ENCODE measurements at places on chromosomes 3 and 15.

GRCh38 chr15:70962084-70962483, 69.5 kb downstream of the LRRC49 start:
- DNase-seq, result no peak

- no peak for DNase-seq
Observed at GRCh38 chr3:14879211-14879874, 60.6 kb downstream of the FGD5 start.

GRCh38 chr15:58264053-58264971, 126.1 kb downstream of the AQP9 start:
- DNase-seq, result no peak

DNA sequence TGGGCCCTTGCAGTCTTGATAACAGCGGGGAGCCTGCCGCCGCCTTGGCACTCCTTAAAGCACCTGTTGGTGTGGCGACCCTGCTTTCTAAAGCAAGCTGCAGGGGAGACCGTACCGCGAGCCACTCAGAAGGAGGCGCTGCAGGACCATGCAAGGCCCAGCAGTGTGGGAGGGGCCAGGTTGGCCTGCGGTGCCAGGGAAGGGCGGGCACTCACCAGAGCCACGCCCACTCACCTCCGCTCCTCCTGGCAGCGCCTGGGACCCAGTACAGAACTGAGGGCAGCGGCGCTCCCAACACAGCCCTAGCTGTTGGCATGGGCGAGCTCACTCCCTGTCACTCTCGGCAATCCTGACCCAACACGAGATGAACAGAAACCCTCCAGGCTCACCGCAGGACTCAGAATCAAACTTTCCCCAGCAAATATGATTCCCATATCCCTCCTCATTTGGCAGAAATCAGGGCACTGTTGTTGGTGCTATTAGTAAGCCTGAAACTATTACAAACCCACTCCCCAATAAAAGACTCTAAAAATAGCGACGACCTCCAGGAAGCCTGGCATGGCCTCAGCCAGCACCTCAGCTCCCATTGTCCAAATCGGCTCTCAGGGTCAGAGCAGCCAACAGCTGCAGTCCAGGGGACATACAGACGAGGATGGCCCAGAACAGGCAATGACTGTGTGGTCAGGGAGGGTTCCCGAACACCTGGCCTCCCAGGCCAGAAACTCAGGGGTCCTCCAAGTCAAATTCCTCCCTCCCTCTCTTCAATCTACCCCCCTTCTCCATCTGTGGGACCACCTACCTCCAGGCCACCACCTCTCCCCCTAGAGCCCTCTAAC, 77.2 kb downstream of the TBC1D2B start:
- peak; percentile 78 for DNase-seq

- DNase-seq, result no peak
Observed at GRCh38 chr15:41161736-41162135, 45.7 kb upstream of the INO80 start.

GRCh38 chr3:138395865-138396751, 38.3 kb upstream of the ESYT3 start:
- DNase-seq, result no peak

DNA sequence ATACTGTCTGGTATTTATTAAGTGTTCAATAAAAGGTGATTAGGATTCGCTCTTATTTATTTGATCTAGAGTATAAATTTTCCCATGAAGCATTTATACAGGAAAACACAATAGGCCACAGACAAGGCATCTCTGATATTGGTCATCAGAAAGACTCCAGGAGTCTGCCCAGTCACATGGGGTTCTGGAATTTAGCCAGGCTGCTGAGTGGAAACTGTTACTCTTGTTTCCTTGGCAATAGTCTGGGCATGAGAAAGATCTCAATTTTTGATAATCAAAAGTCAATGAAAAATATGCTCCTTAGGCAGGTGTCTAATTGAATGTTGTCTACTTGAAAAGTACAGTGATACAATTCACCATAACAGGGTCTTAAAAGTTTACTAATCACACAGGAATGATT, 161.2 kb downstream of the FRMD5 start:
- DNase-seq, result no peak

- peak; percentile 65 for DNase-seq
Observed at GRCh38 chr15:64460724-64461720, 644 bp downstream of the ZNF609 start.

- DNase-seq, result no peak
Observed at GRCh38 chr3:176375519-176375918, 821.8 kb downstream of the TBL1XR1 start.

DNA sequence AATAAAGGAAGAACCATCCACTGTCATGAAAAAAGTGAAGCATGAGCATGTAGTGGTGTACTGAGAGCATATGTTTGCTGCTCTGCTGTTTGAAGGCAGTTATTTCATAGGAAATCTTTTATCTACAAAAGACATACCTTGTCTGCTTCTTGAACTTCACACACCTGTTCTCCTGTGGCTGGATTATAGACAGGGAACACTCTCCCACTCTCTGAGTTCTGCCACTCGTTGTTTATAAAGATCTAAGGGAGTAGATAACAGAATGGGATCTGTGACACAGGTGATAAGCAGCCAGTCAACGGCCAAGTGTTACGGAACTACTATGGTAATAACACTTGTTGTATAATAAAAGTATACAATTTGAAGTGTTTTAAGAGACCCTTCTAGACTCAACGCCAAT, 51.5 kb downstream of the ALDH1A2 start:
- DNase-seq, result no peak

DNA sequence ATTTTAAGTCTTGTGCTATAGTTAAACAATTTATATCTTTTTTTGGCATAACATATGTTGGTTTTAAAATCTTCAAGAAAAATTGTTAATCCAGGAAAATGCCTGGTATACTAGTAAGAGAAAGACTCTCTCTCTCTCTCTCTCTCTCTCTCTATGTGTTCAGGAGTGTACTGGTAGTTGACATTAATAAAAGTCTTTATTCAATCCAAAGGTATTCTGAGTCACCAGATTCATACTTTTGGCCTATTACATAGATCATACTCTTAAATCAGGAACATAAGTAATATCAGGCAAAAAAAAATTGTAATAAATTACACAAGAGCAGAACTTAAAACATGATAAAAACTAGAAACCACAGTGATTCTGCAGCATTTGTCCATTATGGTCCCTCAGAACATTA, 70.2 kb downstream of the TFG start:
- no peak for DNase-seq

- DNase-seq, result no peak
Observed at GRCh38 chr15:86505951-86506350, 426.3 kb downstream of the AGBL1 start.

- no peak for DNase-seq
Observed at GRCh38 chr15:50018491-50018890, 100.5 kb downstream of the ATP8B4 start.

- DNase-seq, result no peak
Observed at GRCh38 chr3:84904816-84905555, 53.8 kb upstream of the CADM2 start.
